ENCODE measurements at places on chromosomes 11 and 22.

GRCh38 chr22:42337356-42337755, 66.9 kb upstream of the TCF20 start:
- no peak for DNase-seq

- peak; percentile 17 for DNase-seq
These were observed 29.2 kb downstream of the PDGFB start for GRCh38 chr22:39215426-39216142.

DNA sequence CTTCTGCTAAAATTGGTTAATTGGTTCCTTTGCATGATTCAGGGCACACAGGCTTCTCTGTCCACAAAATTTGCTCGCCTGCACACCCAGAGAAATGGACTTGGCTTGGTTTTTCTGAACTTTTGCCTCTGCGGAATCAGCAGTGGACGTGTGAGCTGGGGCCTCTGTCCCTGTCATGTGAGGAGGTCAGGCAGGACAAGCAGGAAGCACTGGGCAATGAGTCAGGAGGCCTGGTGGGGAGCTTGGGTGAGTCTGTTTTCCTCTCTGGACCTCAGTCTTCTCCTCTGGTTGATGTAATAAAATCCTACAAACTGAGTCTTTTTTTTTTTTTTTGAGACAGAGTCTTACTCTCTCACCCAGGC, 10.4 kb upstream of the CELSR1 start:
- DNase-seq = peak; percentile 89

DNA sequence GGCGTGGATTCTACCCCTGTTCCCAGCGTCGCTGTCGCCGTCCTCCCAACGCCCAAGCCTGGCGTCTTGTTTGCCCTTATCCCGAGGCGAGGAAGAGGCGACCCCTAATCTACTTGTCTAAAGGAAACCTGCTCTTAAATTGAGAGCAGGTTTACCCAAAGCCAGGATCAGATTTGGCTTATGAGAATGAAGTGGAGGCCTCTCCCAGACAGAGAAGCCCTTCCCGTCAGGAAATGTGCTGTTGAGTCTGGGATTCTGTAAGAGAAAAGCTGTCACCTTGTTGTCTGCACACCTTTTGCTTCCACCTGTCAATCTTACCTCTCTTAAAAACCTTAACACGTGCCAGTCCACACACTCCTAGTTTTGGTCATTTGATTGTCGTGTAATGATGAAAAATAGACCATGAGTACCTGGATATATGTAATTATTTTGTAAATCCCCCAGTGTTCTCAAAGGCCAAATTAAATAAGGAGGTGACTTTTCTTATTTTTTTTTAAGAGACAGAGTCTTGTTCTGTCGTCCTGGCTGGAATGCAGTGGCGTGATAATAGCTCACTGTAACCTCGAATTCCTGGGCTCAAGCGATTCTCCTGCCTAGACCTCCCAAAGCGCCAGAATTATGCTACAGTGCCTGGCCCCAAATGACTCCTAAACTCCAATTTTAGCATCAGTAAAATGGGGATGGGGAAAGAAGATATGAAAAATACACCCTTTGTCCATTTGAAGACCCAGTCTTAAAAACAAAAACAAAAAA, 627 bp downstream of the GTF2H1 start:
- no peak for DNase-seq

- DNase-seq = no peak
These were observed 47.2 kb downstream of the BUD13 start for GRCh38 chr11:116725434-116726221.

DNA sequence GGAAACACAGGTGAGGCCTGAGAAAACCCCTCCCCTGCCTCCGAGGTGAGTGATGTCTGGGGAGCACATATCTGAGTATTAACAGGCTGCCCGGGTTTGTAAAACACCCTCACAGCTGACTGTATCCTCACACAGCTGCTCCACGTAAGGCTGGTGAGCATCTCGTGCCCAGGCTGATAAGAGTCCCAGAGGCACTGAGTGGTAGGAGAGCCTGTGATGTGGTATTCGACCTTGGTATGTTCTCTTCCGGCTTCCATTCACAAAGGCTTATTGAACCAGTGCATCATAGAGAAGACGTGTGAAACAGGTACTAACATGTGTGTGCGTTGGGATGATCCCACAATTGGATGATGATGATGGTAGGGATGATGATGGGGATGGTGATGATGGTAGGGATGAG, 71.7 kb downstream of the RASSF10 start:
- DNase-seq = no peak

- no peak for DNase-seq
These were observed 3.8 kb downstream of the CYB5R3 start for GRCh38 chr22:42645341-42645937.

DNA sequence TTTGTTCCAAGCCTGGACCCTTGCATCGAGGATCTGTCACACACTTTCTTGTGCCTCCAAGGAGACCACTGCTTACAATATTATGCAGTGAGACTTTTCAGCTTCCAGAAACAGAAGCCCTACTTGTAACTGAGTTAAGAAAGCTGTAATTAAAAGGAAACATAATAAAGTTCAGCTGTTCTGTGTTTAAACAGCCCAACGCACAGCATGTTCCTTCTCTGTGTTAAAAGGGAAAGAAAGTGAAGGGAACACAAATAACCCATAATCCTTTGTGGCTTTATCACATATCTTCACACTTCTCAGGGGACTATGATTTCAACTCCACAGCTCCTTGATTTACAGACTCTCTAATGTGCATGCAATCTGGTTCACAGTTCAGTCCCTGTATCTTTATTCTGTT, 200.3 kb upstream of the MTNR1B start:
- no peak for DNase-seq

DNA sequence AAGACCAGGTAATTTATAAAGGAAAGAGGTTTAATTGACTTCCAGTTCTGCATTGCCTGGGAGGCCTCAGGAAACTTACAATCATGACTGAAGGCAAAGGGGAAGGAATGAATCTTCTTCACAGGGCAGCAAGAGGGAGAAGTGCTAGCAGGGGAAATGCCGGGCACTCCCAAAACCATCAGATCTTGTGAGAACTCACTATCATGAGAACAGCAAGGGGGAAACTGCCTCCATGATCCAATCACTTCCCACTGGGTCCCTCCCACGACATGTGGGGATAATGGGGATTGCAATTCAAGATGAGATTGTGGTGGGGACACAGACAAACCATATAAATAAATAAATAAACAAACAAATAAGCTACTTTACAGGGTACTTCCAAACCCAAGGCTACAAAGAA, 28.8 kb upstream of the EXPH5 start:
- DNase-seq = no peak

DNA sequence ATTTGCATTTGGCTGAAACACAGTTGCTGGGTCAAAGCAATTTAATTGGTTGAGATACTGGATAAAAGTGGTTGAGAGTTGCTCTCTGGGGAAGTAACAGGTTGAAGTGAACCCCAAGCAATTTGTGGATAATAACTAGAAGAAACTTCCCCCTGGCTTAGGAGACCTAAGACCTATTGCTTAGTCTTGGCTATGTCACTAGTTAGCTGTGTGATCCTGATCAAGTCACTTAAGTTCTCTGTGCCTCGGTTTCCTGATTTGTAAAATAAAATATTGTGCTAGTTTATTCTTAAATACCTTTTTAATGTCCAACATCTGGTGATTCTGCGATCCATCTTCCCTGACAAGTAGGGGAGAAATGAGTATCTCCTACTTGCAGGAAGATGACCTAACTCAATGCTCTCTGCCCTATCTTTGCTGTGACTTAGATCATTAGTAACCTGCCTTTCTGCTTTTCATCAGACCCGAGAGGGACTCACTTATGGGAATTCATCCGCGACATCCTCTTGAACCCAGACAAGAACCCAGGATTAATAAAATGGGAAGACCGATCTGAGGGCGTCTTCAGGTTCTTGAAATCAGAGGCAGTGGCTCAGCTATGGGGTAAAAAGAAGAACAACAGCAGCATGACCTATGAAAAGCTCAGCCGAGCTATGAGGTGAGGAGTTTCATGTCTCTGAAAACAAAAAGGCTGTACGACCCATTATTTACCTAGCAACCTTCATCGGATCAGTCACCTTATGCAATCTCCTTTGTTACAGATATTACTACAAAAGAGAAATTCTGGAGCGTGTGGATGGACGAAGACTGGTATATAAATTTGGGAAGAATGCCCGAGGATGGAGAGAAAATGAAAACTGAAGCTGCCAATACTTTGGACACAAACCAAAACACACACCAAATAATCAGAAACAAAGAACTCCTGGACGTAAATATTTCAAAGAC, 37.5 kb downstream of the EHF start:
- no peak for DNase-seq

- peak; percentile 75 for DNase-seq
These were observed 49.1 kb downstream of the MICAL2 start for GRCh38 chr11:12159351-12160099.

GRCh38 chr22:38623351-38623750, 32.8 kb downstream of the FAM227A start:
- DNase-seq = no peak

- peak; percentile 61 for DNase-seq
These were observed 14.2 kb upstream of the APOBEC3A start for GRCh38 chr22:38943201-38943600.

GRCh38 chr11:42521994-42522393, 789.8 kb upstream of the API5 start:
- DNase-seq = no peak

- no peak for DNase-seq
These were observed 62.5 kb upstream of the OR4B1 start for GRCh38 chr11:48154151-48154550.

DNA sequence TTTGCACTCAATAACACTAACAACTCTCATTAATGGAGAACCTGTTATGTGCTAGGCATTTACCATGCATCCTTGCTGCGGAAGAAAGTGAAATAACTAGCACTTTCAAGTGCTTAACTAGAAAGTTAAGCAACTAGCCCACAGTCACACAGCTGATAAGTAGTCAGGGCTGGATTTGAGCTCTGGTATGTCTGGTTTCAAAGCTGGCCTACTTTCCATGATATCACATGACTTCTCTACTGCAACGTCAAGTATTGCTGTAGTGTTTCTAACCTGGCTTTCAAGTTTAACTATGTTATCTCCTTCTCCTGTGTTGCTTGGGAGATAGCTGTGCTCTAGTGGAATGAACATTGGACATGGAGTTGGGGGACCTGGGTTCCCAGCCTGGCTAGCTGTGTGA, 12.1 kb downstream of the SLC15A3 start:
- DNase-seq = no peak

DNA sequence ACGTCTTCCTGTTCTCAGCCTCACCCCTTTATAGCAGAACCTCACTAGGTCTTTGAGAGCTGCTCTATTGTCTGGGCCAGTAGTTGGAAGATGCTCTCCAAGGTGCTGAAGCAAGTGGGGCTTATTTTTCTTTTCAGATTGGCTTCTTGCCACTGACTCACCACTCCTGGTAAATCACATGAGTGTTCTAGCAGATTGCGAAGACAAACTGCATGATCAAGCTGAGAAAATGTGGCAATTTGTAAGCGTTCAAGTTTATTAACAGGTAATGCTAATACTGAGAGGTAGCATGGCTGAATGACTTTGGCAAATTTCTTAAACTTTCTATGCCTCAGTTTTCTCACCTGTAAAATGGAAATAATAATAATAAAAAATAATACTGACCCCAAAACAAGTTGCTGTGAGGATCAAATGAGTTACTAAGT, 59.2 kb downstream of the CACNG2 start:
- no peak for DNase-seq

DNA sequence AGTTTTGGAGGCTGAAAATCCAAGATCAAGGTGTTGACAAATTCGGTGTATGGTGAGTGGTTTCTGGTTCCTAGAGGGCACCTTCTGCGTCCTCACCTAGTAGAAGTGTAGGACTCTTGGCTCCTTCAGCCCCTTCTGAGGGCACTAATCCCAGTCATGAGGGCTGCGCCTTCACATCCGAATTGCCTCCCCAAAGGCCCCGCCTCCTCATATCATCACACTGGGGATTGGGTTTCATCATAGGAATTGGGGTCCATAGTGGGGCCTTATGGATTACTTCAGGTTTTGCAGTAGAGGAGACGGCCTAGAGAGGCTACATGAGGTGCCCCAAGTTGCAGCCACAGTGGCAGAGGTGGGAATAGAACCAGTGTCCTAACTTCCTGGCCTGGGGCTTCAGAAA, 87.1 kb downstream of the CEP164 start:
- DNase-seq = no peak

GRCh38 chr11:11607772-11608171, 14.0 kb downstream of the GALNT18 start:
- no peak for DNase-seq

DNA sequence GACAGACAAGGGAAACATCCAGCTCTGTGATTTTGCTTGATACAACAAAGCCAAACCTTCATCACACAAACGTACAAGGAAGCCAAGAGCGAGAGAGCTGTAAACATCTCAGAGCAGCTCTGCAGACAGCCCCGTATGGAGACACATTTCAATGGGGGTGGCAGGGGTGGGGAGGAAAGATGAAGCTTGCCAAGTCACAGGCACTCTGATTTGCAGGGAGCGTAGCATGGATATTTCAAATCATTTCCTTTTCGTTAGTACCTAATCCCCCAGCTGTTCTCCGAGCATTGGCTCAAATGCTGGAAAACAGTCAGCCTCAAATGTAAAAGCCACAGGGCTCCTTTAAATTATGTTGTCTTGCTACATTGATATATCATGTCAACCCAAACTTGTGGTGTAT, 458.9 kb upstream of the CADM1 start:
- no peak for DNase-seq

- no peak for DNase-seq
These were observed 42.4 kb upstream of the MAPK1 start for GRCh38 chr22:21909871-21910270.

- peak; percentile 77 for DNase-seq
These were observed 27.5 kb downstream of the KIAA0930 start for GRCh38 chr22:45212992-45213751.

DNA sequence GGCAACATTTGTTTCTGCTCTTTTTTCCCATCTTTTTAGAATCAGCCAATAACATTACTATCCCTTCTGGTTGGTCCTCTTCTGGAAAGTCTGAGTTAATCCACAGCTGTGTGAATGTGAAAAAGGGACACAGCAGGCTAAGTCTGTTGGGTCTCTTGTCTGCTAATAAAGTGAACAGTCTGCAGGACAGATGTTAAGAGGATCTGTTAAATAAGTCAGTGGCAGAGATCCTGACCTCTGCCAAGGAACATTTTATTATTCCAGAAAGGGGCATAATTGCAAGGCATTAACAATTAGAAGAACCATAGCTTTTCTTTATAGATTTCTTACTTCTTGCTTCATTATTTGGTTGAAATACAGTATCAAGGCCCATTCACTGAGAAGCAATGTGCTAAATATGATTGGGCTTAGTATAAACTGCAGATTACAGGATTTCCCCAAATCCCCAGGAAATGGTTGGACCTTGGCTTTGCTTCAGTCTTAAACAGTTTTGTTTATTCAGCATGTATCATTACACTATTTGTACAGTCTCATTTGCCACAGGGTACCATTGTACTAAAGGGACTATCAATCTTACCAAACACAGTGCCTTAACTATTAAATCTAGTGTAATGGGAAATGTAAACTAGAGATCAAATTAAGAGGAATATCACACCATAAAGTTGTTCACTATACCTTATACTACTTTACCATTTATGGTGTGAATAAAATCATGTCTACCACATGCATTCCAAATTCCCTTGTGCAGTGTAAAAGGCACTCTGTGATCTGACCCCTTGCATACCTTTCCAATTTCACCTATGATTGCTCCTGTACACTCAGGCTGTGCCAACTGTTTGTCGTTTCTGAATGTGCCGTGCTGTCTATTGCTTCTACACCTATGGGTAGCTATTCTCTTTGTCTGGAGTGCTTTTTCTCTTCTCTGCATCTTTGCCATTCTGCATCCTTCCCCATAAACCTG, 274.0 kb downstream of the SOX6 start:
- DNase-seq = no peak

- no peak for DNase-seq
These were observed 136.2 kb downstream of the ELP4 start for GRCh38 chr11:31645747-31646146.

All from tibial artery (tissue), 4 donors.